ENCODE measurements at places on chromosomes 13 and 19.

DNA sequence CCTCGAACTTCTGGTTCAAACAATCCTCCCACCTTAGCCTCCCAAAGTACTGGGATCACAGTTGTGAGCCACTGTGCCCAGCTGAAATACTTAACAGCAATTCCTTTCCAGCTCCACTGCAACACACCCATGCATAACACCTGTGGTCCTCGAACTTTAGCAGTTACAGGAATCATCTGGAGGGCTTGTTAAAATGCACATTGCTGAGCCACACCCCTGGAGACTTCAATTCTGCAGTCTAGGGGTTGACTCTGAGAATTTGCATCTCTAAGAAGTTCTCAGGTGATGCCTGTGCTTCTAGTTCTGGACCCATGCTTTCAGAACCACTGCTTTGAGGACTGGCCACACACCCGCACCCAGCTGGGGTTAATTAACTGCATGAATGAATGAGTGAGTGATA lies 53.1 kb upstream of the UBL3 start:
- DNase-seq, result no peak

GRCh38 chr19:38352611-38353010 lies 17.0 kb downstream of the CATSPERG start:
- DNase-seq, result no peak

DNA sequence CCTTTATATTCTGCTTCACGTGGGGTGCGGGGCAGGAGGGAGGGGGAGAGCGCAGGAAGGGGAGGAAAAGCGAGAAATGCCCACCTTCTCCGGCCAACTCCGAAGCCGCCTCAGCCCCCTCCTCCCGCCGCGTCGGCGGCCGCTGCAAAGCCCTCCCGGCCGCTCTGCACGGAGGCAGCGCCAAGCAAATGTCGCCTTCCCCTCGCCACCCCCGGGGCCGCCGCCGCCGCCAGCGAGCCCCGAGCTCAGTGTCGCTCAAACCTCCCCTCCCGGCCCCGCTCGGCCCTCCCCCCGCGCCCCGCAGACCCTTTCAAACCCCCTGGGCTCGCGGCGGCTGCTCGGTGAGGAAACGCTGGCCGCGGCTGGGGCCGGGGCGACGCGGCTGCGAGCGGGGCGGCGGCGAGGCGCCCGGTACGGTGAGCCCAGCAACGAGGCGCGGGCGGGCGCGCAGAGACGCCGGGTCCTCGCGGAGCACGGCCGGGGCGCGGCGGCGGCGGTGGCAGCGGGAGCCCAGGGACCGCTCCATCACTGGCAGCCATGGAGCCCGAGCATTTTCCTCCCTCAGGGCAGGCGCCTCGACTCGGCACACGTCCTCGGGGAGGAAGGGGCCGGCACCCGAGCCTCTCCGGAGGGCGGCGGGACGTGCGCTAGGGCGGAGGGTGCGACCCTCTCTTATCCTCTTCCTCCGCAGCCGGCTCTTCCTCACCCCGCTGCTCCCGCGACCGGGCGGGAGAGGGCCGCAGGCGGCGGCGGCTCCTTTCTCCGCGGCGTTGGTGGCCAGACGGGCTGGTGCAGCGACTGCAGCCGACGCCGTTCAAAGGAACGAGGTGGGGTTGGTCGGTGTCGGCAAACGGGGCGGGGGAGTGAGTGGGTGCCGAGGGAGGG lies 463 bp upstream of the TSC22D1 start:
- DNase-seq, result no peak

- no peak for DNase-seq
Measured at GRCh38 chr19:39247701-39248664, 673 bp downstream of the IFNL4 start.

- DNase-seq, result peak; percentile 62
Measured at GRCh38 chr19:46786236-46787039, 2.0 kb downstream of the SLC1A5 start.

DNA sequence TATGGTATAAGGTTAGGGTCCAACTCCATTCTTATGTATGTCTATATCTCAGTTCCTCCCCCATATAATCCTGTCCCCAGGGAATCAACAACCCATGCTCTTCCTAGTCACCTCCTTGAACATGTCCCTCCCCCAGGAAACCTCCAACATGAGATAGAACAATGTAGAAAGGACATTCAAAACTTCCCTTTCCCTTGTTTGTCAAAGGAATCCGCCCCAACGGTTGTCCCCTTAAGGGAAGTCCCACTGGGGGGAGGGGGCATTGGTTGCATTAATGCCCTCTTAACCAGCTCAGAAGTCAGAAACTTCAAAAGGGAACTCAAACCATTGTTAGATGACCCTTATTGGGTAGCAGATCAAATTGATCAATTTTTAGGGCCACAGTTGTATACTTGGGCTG lies 6.8 kb upstream of the ZNF561 start:
- DNase-seq, result no peak

DNA sequence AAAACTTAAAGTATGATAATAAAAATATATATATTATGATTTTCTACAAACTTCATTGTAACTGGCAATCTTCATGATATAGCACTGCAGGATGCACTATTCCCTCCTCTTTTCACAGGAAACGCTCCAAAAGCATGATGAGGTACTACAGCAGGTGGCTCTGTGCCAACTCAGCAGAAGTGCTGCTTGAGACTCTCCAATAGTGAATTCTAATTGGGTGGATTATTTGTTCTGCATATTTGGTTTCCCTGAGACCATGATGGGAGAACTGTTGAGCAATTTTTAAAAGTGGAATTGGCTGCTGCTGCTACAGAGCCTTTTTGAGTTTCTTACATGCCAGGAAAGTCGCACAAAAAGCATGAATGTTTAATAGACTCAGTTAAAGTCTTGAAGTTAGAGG lies 1782.4 kb upstream of the PCDH20 start:
- peak; percentile 73 for DNase-seq

GRCh38 chr19:32977280-32977679 lies 5.2 kb downstream of the FAAP24 start:
- peak; percentile 77 for DNase-seq

GRCh38 chr19:47406711-47407416 lies 12.5 kb downstream of the MEIS3 start:
- no peak for DNase-seq

GRCh38 chr13:65763811-65764210 lies 1466.3 kb downstream of the PCDH9 start:
- no peak for DNase-seq

DNA sequence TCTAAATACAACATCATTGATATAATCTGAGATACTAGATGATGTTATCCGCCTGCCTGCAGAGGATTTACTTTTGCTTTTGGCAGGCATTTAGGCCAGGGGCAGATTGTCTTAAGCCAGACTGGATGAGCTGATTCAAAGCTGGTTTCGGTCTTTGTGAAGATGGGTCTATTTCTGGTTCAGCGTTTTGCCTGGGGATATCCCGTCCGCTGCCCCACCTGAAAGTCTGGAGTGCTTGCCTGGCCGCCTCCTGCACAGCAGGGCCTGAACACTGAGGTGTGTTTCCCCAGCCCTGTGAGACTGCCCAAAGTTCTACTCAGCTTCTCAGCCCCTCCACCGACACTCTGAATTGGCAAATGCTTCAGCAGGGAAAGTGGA lies 149.7 kb downstream of the KATNAL1 start:
- DNase-seq, result no peak
